ENCODE measurements at places on chromosomes 2 and 18.
A peak's percentile ranks its signal among the peaks of the same experiment; 100 is the strongest.

- DNase-seq = no peak
Measured at GRCh38 chr2:47984041-47984440, 77.7 kb upstream of the FBXO11 start.

GRCh38 chr2:102100371-102101096 lies 42.0 kb upstream of the IL1R1 start:
- DNase-seq = peak; percentile 24

DNA sequence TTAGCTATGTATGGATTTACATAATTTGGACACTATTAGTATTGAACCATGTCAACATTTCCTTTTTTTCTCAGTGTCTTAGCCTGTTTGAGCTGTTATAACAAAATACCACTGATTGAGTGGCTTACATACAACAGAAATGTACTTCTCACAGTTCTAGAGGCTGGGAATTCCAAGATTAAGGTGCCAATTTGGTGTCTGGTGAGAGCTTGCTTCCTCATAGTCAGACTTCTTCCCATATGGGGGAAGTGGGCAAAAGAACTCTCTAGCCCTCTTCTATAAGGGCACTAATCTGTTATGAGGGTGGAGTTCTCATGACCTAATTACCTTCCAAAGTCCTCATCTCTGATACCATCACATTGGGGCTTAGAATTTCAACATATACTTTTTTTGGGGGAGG lies 12.6 kb downstream of the ZNF804A start:
- DNase-seq = no peak

GRCh38 chr2:56770490-56770889 lies 586.7 kb downstream of the CCDC85A start:
- no peak for DNase-seq

DNA sequence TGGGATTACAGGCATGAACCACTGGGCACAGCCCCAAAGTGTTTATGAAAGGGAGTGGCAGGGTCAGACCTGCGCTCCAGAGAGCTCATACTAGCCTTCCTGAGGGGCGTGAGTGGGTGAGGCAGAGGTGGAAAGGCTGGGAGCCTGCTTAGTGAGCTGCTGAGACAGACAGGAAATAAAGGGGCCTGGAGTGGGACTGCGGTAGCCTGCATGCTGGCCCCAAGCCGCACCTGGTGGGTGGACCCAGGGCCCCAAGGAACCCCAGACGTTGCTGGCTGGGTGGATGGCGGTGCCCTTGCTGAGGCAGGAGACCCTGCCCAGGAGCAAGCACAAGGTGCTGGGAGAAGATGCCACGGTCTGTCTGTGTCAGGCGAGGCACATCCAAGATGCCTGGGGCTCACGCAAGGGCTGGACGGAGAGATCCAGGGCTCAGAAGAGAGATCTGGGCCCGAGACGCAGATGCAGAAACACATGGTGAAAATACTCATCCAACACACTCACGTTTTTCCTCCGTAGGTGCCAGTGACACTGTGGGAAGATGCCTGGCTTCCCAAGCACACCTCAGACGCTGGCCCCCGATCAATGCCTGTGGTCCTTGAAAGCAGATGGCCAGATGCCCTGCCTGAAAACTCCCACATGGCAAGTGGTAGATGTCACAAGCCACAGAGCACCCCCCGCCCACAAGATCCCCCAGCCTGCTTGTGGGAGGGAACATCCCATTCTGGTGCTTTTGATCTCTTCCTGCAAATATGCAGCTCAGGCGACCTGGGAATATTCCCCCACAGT lies 151.1 kb downstream of the GLI2 start:
- DNase-seq = no peak

GRCh38 chr18:13051159-13051558 lies 60.0 kb downstream of the CEP192 start:
- no peak for DNase-seq

GRCh38 chr2:216918088-216918680 lies 58.3 kb upstream of the TNP1 start:
- no peak for DNase-seq

DNA sequence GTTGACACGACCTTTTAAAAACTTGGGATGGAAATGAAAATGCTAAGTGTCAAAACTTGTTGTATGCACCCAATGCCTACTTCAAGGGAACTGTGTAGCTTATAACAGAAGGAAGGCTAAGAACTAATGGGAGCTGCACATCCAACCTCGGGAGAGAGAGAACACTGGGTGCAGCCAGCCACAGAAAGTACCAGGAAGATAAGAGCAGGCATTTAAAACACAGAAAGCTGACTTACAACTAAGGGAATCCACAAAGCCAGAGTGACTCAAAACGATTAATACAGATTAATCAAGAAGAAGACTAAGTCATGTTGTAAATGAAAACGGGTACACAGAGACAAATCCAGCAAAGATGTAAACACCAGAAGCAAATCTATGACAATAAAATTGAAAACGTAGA lies 113.4 kb downstream of the HDAC4 start:
- no peak for DNase-seq

GRCh38 chr2:126663184-126663963 lies 7.4 kb downstream of the GYPC start:
- no peak for DNase-seq

GRCh38 chr2:125456693-125457363 lies 1199.1 kb upstream of the GYPC start:
- DNase-seq = no peak

GRCh38 chr2:220259662-220260061 lies 632.2 kb downstream of the SLC4A3 start:
- no peak for DNase-seq

- DNase-seq = peak; percentile 54
Measured at GRCh38 chr2:233501198-233502076, 65.1 kb downstream of the USP40 start.

GRCh38 chr2:160433466-160434140 lies 60.0 kb downstream of the RBMS1 start:
- DNase-seq = peak; percentile 47

DNA sequence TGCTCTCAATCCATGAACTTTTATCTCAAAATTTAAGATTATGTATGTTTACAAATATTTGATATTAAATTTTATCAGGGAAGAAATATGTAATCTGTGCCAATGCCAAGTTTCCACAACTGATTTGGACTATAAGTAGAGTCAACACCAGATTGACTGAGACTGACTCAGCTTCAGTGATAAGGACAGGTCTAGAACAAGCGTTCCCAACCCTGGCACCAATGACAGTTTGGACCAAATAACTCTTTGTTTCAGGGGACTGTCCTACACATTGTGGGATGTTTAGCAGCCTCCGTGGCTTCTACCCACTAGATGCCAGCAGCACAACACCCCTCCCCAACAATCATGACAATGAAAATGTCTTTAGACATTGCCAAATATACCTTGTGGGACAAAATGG lies 165.3 kb downstream of the THADA start:
- DNase-seq = no peak

DNA sequence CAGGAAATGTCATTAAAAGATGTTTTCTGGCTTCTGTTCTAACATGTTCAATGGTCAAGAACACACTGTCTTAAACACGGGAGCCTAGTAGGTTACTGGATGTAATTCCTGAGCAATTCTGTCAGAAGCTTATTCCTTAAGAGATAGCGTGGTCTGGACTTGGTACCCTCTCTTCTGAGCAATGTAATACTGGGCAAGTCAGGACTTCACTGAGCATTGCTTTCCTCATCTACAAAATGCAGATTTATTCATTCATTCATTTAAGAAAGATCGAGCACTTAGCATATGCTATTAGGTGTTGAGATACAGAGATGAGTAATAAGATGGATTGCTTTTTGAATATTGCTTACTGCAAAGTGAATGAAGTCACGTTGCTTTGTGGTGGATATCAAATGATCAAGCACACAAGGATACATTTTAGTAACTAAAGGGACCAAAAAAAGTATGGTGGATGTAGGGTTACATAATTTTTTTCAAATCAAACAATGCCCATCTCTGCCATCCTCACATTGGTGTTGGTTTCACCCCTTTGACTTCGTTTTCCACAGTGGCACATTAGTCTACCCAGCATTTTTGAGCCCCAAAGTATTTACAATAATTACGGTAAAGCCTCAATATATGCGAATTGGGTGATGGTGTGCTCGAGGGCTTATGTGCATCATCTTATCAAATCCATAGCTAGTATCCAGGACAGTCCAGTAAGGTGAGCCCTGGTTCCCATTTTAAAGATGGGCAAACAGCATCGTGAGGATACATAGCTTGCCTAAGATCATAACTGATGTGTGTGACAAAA lies 65.3 kb downstream of the ZC3H6 start:
- DNase-seq = no peak

DNA sequence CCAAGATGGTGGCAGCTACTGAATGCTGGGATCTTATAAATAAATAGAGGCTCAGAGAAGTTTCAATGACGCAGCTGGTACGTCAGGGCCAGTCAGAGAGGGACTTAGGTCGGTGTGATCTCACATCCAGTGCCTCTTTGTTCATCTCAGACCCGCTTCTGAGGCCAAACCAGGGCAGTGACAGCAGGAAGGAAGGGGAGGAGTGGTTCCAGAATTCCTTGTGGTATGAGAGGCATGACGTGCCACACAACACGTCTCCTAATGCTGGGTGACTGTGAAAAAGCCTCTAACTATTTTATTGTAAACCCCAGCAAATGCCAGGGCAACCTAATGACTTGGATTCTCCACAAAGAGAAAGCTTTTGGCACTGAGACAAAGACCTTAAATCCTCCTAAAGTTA lies 423.3 kb downstream of the LPIN1 start:
- DNase-seq = no peak

DNA sequence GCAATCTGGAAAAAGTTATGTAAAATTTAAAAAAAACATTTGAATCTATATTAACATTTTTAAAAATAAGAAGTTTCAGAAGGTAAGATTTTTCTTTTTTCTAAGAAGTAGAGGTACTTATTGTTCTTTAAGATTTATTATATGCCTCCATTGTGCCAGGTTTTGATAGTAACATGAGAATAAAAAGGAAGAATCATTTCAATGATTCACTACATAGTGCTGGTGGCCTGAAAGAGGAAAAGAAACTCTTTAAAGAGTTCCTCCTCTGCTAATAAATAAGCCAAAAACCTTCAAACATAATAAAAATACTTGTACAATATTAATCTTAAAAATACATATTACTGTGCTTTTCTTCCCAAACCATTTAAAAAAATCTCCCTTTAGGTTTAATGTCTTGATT lies 69.0 kb downstream of the ANKRD44 start:
- DNase-seq = no peak

GRCh38 chr2:72548081-72548764 lies 277.6 kb downstream of the EXOC6B start:
- DNase-seq = peak; percentile 73

DNA sequence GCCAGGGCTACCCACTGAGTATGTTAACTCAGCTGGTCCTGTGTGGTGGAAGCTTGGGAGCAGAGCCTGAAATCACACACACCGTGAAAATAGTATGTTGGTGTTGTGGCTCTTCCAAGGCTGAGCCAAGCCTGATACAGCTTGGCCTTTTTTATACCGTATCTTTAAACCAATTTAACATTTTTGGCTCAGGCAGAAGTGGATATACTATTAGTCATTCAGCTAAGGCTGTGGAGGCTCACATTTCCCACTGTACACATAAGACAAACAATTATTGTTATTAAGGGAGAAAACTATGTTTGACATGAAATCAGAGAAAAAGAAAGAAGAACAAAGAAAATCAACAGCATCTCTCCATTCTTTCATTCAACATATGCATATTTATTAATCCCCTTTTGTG lies 159.0 kb downstream of the BCL11A start:
- DNase-seq = no peak

DNA sequence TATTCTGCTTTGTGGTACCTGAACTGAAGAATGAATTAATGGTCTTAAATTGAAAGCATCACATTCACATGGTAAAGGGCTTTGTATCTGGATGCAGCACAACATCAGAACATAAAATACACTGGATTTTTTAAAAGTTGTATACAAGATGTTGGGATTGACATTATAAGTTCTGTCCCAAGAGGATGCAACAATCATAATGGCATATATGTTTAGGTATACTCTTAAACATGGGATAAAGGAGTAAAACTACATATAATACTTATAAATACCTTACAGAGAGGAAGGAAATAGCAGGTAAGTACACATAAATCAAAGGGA lies 171.9 kb downstream of the THADA start:
- DNase-seq = no peak

- DNase-seq = no peak
Measured at GRCh38 chr18:74454279-74454751, 2.8 kb downstream of the DIPK1C start.

DNA sequence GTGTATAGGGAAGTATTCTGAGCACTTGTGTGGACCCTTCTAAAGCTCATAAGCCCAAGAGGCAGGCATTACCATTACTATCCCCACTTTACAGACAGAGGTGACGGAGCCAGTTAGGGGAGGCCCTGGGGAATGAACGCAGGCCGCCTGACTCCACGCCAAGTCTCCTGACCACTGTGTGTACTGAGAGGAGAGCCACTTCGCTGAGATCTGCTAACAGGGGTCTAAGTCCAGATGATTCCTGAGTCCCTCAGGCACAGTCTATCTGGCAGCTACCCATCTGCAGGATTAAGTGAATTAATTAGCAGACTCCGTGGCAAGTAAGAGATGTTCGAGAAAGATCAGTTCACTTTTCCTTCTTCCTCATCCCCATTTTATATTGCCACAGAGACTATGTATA lies 13.7 kb downstream of the CYB5A start:
- no peak for DNase-seq

DNA sequence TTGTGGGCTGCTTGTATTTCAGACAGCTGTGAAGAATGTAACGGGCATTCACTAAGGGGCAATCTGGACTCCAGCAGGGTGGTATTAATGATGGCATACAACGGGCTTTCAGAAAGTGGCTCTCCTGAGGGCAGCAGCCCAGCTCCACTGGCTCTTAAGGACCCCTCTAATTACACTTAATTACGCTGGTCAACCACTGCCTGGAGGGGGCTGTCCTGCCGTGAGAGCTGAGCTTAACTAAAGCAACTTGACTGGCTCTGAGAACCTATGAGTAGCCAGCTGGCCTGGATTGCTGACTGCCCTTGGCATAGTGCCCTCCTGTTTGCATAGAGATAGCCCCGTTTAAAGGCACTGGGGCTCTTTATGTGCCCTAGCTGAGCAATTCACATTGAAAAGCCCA lies 3.8 kb downstream of the LIPG start:
- no peak for DNase-seq

DNA sequence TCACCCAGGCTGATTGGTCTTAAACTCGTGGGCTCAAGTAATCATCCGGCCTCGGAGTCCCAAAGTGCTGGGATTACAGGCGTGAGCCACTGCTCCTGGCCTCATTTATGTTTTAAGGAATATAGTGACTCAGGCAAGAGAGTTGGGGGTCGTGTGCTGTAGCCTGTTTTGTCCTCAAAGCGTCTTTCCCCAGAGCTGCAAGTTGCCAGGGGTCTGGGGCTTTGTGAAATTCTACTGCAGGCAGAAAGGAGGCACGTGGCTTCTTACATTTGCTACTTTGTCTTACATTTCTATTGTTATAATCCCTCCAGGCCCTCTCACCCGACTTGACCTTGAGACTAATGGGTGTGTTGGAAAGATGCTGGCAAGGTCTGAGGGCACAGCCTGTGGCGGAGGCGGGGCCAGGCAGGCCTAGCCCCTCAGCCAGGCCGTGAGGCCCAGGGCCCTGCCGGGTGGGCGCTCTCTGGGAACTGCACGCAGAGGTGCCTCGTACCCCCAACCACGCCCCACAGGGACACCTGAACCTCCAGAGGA lies 85.8 kb upstream of the NDUFV2 start:
- no peak for DNase-seq
